ENCODE measurements at places on chromosomes 3 and 15.

- DNase-seq, result no peak
Measured at GRCh38 chr3:173660645-173661299, 263.2 kb downstream of the NLGN1 start.

- no peak for DNase-seq
Measured at GRCh38 chr15:70236341-70237086, 138.8 kb upstream of the TLE3 start.

DNA sequence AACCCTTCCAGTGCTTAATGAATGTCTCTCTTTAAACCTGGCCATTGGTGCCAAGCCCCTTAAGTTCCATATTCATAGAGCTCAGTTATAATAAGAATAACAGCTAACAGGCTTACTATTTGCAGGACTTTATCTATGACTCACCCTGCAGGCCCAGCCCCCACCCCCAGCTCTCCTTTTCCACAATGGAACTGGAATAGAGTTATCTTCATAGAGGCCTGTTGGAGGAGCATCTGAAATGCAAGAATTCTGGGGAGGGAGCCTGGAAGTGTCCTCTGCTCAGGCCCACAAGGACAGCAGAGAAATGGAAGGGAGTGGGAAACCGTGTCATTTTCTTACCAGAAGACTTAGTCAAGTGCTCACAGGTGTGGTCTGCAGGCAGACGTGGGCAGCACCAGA lies 52.8 kb downstream of the SEMA5B start:
- no peak for DNase-seq

DNA sequence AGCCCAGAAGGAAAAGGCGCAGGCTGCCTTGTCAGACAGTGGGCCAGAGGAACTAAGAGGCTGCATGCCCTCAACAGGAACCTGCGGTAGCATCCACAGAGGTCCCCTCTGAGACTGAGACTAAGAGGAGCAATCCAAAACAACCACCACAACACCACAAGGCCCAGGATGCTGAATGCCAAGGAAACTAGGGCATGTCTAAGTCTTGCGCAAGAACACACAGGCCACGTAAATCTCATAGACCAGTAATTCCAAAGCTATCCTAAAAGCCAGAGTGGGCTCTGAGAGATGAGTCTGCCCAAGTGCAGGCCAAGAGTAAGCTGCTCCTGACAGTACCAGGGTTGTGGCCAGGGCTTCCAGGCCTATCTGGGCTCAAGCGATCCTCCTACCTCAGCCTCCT lies 12.9 kb downstream of the MON1A start:
- DNase-seq, result no peak

GRCh38 chr15:60396560-60396957 lies 1.2 kb downstream of the ANXA2 start:
- DNase-seq, result no peak

DNA sequence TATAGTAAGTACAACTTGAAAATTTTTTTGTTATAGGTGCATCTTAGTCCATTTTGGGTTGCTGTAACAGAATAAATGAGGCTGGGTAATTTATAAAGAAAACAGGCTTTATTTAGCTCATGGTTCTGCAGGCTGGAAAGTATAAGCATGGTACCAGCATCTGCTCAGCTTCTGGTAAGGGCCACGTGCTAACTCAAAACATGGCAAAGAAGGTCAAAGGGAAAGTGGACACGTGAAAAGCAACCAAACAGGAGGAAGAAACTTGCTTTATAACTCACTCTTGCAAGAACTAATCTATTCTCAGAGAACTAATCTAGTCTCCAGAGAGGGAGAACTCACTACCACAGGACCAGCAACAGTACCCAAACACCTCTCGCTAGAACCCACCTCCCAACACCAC lies 9.1 kb downstream of the HDGFL3 start:
- DNase-seq, result no peak

GRCh38 chr3:143302638-143303171 lies 183.1 kb downstream of the CHST2 start:
- DNase-seq, result no peak

DNA sequence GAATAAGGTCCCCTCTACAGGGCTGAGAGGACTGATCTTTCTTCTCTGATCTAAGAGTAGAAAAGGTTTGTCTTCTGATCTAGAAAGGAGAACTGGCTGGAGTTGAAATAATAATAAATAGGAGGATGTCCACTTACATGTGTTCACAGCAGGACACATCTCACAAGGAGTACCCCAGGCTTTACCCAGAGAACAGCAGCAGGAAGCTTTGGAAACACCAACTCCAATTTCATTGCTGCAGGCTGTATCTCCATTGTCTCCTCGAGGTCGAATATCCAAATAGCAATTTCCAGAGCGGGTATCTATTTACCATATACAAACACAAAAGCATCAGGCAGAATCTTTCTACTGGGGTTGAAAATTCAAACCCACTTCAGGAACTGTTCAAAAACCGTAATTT lies 136.6 kb downstream of the DUT start:
- no peak for DNase-seq

DNA sequence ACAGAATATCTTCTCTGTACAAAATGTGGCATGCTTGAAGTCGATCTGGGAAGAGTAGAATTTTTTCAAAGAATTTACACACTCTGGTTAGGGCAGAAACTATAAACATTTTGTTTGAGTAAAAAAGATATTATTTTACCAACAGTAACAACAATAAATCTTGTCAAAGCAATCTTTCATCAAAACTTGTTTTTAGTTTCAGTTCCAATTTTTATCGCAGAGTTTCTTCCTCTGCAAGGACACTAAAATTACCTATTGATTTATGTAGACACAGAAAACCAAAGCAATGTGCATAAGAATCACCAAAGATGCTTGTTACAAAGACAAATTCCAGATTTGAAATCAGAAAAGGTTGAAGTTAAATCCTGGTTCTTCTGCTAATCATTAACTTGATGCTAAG lies 61.9 kb downstream of the CGGBP1 start:
- no peak for DNase-seq

Measured in urinary bladder (tissue), 4 donors.